PC-9 (cell line): ENCODE measurements at places on chromosomes 1 and 21.

- no peak for DNase-seq
These were observed 134.9 kb upstream of the IPO9 start for GRCh38 chr1:201693890-201694607.

GRCh38 chr1:231964241-231964640 lies 337.7 kb downstream of the DISC1 start:
- no peak for DNase-seq

DNA sequence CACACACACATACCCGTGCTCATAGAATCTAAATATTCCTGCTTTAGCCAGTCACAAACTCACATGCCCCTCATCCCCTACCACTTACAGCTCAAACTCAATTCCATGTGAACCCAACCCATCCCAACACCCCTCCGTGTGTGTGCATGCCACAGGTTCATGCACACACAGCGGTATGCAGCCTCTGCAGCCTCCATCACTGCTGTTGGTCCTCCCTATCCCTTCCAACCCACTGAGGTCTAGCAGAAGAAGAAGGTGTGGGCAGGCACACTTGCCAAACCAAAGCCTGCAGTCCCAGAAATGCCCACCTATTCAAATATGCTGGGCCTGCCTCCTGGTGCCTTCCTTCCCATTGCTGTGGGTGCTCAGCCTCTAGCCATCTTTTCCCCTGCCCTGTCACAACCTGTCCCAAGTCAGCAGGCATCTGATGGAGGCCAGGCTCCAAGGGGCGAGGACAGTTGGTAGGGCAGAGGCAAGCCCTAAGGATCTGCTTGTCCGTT lies 26.2 kb downstream of the SLC2A1 start:
- DNase-seq = no peak

DNA sequence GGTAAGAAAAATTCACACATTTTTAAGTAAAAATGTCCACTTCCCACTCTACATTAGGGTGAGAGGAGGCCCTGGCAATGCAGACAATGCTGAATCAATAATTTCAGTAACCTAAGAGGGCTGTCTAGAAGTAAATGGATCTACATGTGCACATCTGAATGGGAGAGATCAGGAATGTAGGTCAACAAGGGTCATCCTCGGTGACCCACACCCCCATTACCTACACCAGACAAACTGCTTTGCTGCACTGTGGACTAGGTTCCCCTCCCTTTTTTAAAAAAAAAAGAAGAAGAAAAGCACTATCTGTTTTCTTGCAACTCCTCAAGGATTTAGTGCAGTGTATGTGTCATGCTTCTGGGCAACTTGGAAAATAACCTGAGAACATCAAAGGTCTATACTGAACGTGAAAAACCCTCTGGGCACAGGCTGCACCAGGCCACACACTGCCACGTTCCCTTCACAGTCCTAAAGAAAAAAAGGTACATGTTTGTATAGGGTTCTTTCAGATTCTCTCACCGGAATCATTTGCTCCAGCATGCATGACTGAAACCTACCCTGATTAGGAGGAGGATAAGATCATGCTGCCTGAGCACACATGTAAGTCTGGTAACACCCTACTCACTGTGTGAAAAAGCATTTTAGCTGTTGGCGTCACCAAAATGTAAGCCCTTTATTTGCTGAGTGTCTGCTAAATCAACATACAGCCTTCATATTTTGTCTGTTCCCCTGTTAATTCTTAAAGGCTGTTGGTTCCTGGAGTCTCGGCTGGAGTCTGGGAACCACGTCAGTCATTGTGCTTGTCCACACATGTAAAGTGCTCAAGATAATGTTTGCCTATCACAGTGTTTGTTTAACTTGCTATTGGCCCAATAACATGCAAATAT lies 341.0 kb downstream of the SMYD3 start:
- DNase-seq = no peak

GRCh38 chr1:193176788-193177187 lies 9.6 kb downstream of the B3GALT2 start:
- DNase-seq = no peak

DNA sequence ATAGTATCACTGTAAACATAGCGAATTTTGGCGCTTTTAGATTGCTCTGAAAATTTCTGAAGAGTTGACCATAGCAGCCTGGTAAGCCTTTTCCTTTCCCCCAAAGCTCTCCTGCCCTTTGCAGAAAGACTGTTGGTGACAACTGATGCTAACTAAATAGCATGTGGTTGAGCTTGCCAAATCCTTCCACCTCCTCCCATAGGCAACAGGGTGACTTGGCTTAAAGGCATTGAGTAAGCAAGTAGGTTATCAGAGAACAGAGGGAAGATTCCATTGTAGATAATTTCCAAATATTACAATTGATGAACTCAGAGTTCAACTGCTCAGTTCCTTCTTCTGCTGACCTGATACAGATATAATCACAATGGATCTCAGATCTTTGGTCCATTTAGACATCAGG lies 19.9 kb upstream of the HMGCL start:
- DNase-seq = no peak

DNA sequence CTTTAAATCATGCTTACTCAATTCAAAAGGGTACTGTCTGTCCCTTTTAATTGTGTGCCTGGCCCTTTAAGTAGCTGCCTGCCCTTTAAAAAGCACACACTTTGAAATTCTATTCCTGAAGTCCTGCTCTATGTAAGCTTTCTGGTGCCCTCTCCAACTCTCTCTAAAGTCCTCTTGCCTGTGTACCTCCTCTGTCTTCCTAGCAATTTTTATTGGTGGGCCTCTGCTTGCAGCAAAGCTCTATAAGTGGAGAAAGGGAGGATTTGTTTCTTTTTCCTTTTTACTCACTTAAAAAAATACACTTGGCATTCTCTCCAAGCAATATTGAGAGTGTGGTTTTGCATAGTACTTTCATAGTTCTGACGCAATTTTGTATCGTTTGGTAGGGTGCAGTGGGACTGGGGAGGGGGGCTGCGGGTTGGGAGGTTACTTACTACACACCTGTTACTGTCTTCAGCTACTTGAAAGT lies 135.4 kb downstream of the LMO4 start:
- DNase-seq = no peak

GRCh38 chr1:40806731-40807695 lies 23.4 kb downstream of the KCNQ4 start:
- no peak for DNase-seq

GRCh38 chr1:1143636-1144035 lies 27.7 kb upstream of the C1orf159 start:
- DNase-seq = no peak

GRCh38 chr1:235009074-235009473 lies 119.6 kb downstream of the TOMM20 start:
- DNase-seq = no peak

DNA sequence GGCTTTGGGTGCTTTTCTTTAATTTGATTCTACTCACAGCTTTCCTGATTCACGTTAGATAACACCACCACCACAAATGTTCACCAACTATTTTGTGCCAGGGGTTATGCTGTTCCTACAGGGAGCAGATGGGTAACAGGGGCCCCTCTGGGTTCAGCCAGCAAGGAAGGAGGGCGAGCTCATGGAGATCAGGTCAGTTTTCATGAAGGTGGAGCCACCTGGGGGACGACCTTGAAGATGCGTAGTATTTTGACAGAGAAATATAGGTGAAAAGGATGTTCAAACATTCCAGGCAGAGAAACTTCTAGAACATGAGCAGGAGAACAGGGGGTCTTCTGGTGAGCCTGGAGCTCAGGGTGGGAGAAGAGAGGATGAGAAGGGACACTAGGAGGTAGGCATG lies 28.9 kb downstream of the KIAA0040 start:
- no peak for DNase-seq

DNA sequence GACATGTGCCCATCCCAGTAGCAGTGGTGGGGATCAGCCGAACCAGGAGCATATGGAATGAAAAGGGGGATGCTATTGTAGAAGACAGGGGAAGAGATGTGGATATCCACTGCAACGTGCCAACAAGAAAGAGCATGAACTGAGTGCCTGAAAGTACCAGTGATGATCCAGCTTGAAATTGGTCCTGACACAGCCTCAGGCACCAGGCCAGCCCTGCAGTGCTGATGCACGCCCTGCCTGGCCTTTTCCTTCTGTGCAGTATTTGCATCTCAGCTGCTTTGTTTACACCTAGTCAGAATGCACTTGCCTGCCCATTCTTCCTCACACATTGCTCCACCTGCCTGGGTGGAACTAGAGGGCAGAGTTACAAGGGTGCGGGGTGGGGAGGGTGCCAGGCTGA lies 50.3 kb upstream of the ARTN start:
- no peak for DNase-seq

DNA sequence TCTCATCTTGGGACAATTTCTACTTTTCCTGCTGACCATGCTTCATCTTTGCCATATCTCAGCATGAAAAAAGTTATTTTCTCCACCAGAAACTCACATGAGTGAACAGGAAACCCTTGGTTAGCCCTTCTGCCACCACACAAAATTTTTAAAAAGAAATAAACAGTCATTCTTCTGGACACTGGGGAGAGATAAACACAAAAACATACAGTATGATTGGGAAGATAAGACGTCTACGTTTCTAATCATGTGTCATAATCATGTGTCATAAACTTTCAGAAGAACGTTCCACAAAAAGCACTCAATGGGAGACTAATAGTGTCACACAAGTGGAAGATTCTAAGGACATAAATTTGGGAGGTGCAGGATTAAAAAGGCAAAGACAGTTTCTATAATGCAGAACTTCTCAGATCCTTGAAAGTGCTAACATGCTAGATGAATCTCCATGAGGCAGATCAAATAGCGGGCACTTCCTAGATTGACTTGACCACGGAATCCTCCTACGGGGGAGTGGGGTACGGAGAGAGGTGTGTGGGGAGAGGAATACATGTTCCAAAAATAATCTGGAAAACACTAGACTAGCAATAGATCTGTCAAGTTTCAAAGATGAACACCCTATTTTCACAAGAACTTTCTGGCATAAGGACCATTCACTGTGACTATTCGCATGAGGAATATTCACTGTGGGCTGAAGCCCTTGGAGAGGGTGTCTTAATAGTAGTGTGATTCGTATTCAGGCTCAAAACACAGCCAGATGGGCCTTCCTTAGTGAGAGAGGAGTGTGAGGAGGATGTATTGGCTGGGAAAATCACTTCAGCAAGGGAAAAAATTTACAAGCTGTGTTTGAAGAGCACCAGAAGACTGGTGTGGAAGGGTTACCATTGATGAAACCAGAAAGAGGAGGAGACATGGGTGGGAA lies 206.7 kb downstream of the SETD4 start:
- DNase-seq = no peak

DNA sequence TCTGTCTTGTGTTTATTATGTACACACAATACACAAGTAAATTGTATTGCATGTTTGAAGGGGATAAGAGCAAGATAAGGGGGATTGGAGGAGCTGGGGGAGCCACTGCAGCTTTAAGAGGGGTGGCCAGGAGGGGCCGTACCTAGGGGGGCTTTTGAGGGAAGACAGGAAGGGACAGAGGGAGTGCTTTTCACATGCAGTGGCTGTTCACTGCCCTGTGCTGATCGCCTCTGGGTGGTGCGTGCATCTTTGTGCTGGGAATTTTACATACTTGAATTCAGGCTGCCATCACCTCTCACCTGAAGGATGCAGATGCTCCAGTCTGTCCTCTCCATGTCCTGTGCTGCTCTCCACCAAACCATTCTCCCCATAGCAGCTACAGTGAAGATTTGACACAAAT lies 179.5 kb downstream of the PTPRU start:
- no peak for DNase-seq

DNA sequence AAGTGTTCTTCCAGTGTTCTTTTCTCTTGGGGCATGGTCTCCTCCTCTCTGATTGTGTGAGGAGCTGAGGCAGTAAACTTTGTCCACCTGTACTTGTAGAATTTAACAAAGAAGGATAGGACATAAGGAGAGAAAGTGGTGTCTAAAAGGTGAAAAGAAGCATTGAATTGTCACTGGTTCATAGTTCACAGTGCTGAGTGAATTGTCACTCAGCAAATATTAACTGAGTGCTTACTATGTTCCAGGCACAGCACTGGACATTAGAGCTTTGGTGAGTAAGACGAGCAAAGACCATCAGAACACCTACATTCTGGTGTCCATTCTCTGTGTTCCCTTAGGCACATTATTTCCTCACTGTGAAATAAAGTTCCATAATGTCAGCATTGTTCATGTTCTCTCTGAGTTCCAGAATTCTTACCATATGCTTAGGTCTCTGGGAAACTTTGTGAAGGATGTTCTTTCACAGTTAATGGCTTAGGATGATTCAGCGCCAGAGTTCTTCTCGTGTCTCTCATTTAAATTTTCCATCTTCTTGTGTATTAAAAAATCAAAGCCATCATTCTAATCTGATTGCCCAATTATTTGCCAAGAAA lies 156.8 kb upstream of the HOOK1 start:
- no peak for DNase-seq

DNA sequence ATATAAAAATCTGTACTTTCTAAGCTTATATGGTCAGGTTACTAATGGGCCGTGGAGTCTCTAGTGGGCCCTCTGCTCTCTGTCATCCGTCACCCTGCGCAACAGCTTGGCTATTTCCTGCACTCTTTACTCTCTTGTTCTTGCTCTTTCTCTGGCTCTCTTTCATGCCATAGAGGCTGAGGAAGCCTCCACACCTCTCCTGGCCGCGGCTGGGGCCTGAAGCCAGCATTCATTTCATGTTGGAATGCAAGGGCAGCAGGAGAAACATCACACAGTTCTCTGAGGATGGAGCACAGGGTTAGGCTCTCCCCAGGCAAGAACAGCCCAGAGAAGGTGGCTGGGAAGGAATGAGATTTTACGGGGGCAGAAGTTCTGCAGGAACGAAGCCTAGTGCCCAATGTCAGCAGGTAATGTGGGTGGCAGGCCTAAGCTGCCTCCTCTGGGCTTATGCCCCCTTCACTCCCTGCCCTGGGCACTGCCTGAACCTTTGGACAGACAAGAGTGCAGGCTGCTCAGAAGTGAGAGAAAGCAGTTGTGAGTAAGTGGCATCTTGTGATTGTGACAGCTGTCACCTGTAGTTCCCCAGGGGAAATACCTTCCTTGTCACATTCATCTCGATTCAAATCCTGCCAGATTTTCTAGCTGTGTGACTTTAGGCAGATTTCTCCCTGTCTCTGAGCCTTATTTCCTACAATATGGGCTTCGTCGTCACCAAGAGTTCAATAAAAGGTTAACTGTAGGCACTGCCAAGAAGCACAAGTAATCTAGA lies 3.6 kb upstream of the FHAD1 start:
- DNase-seq = no peak

- no peak for DNase-seq
These were observed 23.5 kb downstream of the KCNK2 start for GRCh38 chr1:215106067-215106466.

- DNase-seq = no peak
These were observed 65.7 kb downstream of the MAP3K21 start for GRCh38 chr1:233393084-233393840.
